ENCODE measurements at places on chromosomes 5 and 9.

DNA sequence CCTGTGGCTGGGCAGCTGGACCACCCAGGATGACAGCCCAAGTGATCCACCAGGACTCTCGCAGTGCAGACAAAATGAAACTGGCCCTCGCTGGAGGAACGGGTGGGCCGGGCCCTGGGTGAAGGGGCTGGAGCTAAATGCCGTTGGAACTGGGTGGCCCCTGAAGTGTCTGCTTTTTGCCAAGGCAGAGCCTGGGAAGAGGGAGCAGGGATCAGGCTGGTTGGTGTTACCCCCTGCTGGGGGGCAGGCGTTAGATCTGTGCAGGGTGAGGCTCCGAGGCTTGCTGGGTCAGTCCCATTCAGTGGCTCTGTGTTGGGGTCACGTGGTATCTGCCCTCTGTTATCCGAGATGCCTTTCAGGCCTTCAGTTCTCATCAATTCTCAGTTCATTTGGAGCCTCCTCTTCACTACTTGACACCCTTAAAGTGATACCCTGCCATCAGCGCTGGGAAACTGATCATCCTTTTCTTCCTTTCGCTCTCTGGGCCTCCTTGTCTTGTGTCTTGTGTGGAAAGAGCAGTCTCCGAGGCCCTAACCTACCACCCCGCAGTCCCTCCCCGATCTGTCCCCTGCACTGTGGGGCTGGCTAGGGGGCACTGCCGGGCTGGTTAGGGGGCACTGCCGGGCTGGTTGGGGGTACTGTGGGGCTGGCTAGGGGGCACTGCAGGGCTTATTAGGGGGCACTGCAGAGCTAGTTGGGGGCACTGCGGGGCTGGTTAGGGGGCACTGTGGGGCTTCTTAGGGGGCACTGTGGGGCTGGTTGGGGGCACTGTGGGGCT lies 37.3 kb downstream of the COL5A1 start:
- no peak for DNase-seq

GRCh38 chr9:85740787-85741094 lies 1.0 kb downstream of the AGTPBP1 start:
- DNase-seq: no peak

DNA sequence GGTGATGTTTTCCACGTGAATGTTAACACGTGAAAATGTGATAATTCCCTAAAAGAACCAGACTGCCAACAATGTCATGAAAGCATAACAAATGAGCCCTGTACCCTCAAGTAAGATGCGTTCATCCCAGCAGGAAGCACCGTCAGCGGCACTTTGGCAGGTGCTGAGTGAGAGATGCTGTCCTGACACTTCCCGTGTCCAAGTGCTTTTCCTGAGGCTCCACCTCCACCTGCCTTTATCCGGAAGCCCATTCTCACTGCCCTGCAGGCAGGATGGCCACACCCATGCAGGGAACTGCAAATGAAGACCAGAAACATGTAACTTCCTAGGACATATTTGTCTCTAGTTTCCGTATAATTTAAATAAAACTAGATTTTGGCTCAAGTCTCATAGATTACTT lies 238.0 kb upstream of the IRX2 start:
- no peak for DNase-seq

- DNase-seq: no peak
Observed at GRCh38 chr5:139759219-139759721, 36.3 kb upstream of the PSD2 start.

DNA sequence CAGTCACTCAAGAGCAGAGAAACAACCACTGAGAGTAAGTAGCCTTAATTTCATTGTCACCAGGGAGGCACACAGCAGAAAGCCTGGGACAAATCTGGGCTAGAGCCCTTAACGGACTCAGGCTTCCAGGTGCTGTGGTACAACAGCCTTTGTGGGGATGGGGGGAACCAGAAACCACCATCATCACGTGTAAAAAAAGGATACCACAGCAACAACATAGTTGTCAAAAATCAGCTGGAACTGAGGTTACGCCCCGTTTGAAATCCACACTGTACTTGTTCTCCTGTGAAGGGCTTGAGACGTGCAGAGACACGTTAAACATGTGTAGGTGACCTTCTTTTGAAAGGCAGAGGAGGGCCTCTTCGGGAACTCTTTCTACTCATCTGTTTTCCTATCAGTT lies 16.6 kb upstream of the PLPP1 start:
- DNase-seq: no peak

DNA sequence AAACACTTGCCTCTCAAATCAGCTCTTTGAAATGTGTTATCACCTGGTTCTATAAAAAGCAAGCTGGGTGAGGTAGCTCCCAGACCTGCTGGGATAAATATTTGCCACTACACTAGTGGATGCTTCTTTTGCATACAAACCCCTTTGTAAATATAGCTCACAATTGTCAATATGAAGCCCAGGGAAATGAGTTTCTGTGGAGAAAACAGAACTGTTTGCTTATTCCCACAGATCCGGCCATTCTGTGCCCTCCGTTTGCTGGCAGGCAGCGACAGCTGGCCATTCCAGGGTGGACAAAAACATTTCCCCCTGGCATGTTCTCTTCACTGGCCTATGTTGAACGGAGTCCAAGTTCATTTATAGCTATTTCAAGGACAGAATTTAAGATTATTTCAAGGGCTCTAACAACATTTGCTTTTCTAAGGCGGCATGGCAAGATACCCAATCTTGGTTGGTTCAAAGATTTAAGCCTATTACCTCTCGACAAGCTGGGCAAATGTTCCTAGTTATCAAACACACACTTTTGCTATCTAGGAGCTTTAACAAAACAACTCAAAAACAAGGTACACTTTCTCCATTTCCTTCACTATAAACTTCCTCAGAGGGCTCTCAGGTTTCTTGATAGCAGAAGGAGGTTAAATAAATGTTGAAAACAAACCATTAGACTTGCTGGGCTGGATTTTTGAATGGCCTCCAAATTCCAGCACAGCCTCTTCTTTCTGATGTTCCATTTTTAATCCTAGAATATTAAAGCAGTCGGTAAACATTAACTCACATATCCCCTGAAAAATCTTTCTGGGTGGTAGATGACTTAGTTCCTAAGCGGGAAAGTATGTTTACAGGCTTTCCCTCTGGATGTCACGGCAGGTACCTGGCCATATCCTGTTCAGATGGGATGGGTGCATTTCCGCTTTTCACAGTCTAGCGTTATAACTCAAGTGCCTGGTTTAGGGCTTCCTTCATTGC lies 332.3 kb downstream of the PLK2 start:
- no peak for DNase-seq

GRCh38 chr5:171835066-171835465 lies 49.4 kb downstream of the SMIM23 start:
- no peak for DNase-seq

DNA sequence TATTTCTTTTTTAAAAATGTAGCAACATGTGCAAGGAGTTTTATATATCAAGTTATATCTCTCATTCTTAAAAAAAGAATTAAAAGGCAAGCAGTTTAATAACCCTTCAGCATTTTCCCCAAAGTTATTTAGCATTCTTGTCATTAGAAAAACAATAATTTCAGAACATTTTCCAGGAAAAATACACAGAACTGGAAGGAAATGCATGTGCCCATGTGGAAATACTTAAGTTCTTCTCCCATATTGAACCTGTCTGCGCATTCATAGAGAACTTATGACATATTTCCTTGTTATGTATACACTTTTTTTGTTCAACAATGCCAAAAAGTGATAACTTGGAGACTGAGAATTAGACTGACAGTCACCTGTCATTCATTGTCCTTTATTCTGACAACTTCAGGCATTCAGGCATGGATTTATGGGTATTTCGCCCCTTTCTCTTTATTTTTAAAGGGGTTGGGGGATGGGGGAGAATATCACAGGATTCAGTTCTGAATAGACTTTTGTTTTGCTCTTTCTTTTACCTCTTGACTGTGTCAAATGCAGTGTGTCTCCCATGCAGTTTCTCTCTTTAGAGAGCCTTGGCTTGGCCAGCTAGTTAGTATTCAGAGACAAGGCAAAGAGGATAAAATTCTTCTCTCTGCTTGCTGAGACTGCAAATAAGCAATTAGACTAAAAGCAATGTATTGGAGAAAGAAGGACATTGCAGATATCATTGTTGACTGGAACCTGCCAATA lies 701.0 kb downstream of the NR2F1-AS1 start:
- DNase-seq: no peak

- no peak for DNase-seq
Observed at GRCh38 chr9:111944241-111944866, 47.7 kb downstream of the UGCG start.

DNA sequence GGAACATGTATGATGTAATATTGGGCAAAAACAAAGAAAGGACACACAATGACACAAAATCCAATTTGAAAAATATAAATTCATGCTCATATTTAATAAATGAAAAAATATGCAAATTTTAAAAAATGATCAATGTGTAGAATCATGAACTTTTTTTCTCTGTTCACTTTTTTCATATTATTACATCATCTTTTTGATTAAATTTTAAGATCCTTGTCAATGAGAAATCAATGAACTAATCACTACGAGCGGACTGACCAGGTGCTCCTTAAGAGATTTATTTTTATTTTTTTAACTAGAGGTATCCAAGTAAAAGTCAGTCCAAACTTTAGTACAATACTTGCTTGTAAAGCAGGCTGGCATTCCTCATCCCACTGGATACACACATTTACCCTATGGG lies 174.1 kb downstream of the CDK5RAP2 start:
- no peak for DNase-seq

DNA sequence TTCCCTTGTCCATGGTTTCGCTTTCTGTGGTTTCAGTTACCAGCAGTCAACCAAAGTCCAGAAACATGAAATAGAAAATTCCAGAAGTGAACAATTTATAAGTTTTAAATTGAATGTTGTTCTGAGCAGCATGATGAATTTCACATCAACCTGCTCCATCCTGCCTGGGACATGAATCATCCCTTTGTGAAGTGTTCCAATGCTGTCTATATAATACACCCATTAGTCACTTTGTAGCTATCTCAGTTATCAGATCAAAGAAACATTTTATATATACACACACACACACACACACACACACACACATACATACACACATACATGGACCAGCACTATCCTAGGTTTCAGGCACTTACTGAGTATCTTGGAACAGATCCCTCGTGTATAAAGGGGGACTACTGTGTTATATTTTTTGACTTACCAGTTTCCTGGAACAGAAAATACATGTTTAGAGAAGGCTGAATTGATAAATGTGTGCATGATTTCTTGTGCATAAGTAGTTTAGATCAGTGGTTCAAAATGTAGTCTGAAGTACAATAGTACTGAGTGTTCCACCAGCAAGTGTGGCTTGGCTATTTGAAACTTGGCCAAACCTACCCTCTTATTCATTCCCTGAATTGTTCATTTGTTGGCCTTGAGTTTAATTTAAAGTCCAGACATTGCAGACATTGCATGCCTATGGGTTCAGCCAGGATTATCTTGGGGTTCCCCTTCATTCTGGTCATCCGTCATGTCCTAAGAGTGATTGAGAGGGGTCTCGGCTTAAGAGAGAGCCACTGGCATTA lies 510.0 kb downstream of the GADD45G start:
- DNase-seq: no peak

- no peak for DNase-seq
Observed at GRCh38 chr9:109604131-109604530, 106.0 kb upstream of the PTPN3 start.

- DNase-seq: no peak
Observed at GRCh38 chr5:57529864-57530263, 47.3 kb upstream of the ACTBL2 start.

GRCh38 chr5:94928891-94929290 lies 310.4 kb downstream of the SLF1 start:
- DNase-seq: no peak

DNA sequence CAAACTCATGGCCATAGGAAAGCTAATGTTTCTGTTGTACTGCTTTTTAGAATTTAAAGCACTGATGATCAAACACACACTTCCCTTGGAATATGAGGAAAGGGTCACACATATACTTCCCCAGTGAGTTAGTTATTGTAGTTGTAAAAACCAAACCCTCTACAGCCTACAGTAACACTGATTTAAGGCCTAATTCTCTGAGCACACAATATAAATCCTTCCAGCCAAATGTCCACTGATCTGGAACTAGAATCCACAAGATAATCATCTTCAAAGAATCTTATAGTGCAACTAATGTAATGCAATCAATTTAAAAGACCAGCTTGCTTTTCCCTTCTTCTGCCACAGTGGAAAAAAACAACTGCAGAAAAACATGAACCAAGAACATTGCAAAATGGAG lies 219.3 kb downstream of the CAAP1 start:
- DNase-seq: no peak

GRCh38 chr5:74530326-74531050 lies 110.0 kb downstream of the ENC1 start:
- DNase-seq: no peak

DNA sequence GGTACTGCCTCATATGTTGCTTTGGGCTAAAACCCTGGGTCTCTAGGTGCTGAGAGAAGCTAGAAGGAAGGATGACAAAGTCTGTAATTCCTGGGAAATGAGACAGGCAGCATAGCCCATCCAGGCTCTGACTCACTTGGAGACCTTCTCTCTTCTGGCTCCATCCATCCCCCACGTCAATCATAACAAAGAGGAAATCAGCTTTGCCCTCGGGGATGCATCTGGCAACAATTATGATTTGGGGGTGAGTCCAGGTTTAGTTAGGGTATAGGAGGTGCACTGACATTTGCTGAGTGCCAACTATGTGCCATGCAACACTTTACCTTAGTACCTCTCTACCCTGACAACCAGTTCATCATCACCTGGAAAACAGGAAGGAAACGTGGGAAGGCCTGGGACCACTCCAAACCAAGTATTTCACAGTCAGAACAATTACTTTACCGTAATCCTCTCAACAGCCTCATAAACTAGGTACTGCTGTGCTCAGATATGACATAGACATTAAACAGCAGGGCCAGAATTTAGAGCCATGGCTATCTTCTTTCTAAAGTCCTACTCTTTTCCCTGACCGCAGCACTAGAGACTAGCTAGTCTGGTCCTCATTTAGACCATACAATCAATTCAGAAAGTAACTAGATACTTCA lies 39.1 kb upstream of the GZMA start:
- DNase-seq: no peak

DNA sequence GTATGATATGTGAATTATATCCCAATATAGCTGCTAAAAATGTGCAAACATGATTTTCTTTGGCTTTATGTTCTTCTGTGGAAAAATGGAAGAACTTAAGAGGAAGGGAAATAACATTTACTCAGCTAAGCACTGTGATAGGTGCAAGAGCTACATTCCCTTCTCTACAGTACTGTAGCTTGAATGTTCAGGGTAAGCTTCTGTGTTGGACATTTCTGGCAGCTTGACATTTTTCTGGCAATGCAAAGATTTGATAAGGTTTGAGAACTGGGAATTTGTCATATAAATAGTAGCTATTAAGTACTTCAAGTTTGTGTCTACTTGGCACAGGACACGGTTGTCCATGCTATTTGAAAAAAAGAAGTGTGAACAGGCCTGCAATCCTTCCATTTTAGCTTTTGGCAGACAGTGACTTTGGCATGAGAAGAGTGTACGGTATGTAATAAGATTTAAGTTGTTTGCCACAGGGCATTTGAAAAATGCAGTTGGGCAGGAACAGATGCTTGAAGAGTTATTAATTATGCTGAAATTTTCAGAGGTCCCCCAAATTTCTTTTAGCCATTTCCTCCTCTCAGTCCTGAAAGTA lies 77.6 kb downstream of the KIF4B start:
- no peak for DNase-seq

All from activated T-cell treated with anti-CD3 and anti-CD28 coated beads, Interleukin-2, amount 50 U/mL, for 24 hours (primary cell).